Stimulated activated CD8-positive, alpha-beta memory T cell treated with anti-CD3 and anti-CD28 coated beads, Interleukin-2, amount 100 ng/mL, for 1 hour (primary cell): ENCODE measurements at places on chromosomes 7 and 10.
A peak's percentile ranks its signal among the peaks of the same experiment; 100 is the strongest.

DNA sequence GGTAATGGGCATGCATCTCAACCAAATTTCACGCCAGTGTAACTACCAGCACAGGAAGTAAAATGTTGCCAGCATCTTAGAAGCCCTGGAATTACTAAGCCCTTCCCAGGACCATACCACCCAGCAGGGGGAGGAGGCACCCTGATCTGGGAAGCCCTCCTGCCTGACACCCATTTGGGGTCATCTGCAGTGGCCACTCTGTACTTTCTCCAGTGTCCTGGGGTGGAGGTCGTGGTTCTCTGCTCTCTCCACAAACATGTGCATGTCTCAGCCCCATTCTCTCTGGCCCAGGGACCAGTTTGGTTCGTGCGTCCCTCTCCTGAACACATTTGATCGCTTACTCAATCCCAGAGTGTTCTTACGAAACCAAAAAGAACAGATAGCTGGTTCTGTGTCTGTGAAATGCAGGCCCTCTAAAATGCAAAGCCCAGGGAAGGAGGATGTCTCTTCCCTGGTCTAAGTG, 9.4 kb upstream of the LRRC27 start:
- DNase-seq, result no peak

- DNase-seq, result no peak
Observed at GRCh38 chr10:4333459-4333894, 492.5 kb upstream of the AKR1E2 start.

- peak; percentile 35 for DNase-seq
Observed at GRCh38 chr7:114922026-114922651, at the start of gene MDFIC. TSS of gene MDFIC (plus strand) at chr7:114922094. CDS start at chr7:114923034, 940 bp downstream.

- no peak for DNase-seq
Observed at GRCh38 chr7:140455743-140456142, 23.6 kb downstream of the MKRN1 start.

GRCh38 chr7:159019111-159019510, 125.6 kb downstream of the VIPR2 start:
- no peak for DNase-seq

- DNase-seq, result no peak
Observed at GRCh38 chr7:155807789-155808548, 4.3 kb downstream of the SHH start.

GRCh38 chr7:95772771-95773581, 622 bp downstream of the DYNC1I1 start:
- DNase-seq, result no peak

DNA sequence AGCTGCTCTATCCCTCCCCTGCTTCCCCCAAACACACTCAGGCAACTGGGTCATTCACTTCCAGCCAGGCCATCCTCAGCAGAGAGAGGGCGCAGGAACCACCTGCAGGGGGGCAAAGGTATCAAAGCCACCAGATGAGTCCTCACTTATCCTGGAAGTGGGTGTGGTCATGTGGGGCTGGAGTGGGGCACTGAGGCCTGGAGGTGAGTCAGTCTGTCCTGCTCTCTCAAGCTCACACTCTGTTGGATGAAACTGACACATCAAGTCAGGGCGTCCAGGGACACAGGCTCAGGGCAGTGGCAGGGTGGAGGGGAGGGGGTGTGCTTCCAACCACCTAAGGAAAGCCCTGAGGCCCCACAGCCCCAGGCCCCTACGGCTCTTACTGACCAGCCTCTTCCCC, 8.0 kb upstream of the ELFN1 start:
- DNase-seq, result no peak

- DNase-seq, result no peak
Observed at GRCh38 chr10:84531396-84531795, 203.0 kb downstream of the CCSER2 start.

DNA sequence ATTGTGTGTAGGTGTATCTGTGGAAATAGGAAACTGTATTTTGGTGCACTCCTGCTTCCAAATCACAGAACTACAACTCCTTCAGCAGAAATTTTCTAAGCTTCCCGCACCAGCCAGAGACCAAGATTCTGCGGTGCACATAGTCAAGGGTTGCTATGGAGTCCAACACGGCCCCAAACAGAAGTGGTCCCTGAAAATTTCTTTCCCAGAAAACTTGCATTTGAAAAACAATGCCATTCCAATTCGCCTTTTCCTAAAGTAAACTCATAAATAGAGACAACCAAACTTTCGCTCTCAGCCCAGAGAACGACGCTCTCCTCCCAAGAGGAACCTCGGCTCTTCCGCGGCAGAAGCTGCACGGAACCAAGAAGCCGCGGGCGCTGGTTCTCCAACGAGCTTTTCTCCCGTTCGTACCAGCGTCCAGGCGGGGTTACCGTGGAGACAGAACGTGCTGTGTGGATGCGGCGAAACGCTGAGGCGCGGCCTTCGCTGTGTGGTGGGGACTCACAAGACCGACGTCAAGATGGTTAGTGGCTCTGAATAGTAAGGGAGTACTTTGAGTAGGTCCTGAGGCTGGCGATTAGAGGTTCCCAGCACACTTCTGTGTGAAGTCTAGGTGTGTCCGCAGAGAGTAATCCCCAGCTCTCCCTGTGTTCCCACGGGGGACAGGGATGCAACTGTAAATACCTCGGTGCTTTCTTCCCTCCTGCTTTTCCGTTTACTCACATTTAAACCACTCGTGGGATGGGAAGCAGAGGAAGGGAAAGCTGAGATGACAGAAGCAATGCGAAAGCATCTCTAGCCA, 24.0 kb upstream of the ZC3HAV1 start:
- peak; percentile 78 for DNase-seq

DNA sequence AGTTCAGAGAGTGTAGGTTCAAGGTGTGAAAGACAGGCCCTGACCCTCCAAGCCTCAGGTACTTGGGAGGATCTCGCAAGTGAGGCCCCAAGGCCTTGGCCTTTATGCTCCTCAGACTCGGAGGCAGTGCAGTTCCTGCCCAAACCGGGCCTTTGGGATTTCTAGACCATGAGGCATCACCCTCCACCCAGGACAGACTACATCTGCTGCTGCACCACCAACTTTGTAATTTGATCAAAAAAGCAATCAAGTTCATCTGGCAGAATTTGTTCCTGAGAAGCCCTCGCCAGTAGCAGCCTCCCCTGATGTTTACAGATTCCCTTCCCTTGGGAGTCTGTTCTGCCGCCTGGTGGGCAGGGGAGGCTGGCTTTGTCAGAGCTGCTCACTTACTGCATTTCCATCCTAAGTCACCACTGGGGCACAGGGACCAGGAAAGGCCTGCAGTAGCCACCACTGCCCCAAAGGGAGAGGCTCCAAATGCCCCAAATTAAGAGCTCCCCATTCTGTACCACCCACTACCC, 2.1 kb downstream of the CAMK2G start:
- DNase-seq, result no peak

DNA sequence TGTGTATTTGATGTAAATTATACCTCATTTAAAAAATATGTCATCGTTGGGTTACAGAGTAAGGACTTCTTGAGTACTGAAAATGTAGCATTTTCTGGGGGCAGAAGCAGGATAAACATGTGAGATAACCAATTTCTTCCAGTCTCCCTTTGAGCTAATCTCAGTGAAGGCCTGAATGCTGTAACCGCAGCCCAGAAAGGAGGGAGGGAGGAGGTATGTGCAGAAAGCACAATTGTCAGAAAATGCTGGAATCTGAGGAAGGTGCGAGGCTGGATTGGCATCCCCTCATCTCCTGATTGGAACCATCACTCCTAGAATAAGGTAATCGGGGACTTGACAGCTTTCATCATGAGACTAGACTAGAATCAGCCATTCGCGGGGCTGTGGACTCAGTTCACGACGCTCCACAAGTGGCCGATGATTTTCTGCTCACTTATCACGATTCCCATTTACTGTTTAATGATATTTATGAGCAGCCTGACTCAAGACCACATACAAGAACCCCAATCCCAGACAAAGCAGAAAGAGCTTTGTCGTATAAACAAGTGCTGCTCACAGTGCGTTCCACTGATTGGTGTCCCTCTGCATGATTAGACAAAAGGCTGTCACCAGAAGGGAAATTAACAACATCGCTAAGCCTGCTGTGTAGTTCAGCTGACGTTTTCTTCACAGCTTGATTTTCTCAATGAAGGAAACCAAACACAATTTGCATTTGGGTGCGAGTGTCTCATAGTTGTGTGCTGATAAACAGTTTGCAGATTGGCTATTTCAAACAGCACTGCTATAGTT, 93.2 kb downstream of the SVIL start:
- DNase-seq, result no peak

DNA sequence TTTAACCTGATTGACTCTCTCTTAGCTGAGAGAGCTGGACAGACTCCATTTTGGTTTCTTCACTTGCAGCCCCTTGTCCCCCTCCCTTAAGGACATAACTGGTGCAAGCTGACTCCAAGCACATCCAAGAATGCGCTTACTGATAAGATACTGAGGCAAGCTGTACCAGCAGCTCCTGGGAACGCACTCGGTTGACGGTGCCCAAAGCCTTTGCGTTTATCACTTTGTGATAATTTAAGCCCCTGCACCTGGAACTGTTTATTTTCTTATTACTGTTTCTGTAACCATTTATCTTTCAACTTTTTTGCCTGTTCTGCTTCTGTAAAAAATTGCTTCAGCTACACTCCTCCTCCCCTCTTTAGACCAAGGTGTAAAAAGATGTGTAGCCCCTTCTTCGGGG, 8.5 kb downstream of the AKR1B15 start:
- no peak for DNase-seq

GRCh38 chr7:39810204-39810642, 139.8 kb upstream of the CDK13 start:
- no peak for DNase-seq

DNA sequence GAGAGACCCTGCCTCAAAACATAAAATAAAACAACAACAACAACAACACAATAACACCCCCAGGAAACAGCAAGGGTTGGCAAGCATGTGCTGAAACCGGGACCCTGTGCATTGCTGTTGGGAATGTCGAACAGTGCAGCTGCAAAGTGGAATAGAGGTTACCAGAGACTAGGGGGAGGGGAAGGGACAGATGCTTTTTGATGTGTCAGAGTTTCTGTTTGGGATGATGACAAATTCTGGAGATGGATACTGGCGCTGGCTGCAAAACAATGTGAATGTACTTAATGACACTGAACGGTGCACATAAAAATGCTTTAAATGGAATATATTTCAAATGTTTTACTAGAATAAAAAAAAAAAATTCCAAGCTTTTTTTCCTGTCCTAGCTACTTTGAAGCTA, 241.8 kb downstream of the TEX36 start:
- no peak for DNase-seq

- no peak for DNase-seq
Observed at GRCh38 chr7:74587435-74588126, 69.9 kb upstream of the GTF2I start.

DNA sequence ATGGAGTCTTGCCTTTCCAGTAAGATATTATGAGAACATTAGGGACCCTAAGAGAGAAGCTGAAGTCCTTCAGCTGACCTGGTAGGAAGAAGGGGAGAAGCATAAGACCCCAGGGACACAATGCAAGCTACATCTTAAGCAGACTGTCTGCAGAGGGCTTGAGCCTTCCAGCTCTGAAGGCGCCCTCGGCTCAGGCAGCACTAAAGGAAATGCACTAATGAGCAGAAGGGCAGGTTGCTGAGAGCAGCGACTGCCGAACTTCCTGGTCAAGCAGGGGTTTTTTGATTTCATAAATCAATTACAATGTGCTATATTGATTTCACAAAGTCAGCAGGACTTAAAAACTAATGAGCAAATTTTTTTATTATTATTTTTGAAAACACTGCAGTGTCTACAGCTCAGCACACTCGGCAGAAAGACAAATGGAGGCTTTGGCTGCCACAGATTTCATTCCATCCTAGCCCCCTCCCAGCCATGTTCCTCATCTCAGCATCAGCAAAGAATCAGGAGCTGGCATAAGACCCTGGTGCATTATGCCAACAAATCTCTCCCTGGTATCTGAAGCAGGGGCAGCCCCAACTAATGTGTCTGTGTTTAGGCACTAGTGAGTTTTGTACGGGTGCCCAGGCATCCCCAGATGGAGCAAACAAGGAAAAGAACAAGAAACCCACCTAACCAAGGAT, 57.1 kb downstream of the LRRTM3 start:
- DNase-seq, result no peak

DNA sequence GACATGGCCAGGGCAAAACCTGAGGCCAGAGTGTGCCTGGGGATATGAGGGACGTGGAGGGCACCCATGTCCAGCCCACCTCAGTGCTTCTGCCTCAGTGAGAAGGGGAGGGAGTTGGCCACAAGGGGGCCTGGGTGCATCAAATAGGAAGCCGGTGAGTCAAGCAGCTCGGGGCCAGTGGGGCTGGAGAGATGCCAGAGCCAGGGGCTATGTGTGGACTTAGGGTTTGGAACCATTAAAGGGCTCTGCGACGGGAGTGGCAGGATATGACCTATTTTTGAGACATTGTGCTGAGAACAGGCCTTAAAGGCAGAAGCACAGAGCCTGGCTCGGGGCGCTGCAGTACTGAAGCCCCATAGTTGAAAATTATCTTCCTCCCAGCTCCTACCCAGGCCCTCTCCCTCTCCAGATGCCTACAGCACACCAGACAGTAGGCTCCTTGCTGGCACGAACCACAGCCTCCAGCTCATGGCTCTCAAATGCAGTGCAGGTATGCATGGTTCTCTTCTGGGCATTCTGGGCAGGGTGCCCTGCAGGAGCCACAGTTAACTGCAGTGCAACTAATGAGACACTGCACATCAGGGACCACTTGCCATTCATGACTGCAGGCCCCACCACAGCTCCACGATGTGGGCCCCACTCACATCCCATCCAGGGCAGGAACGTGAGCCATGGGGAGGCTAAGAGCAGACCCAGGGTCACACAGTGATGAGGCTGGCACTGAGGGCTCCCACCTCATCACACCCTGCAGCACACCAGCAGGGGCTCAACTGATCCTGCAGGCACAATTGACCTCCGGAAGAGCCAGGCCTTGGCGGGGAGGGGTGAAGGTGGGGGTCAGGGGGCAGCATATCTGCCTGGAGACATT, 7.2 kb upstream of the PGAM2 start:
- no peak for DNase-seq

GRCh38 chr7:155490697-155491628, 33.0 kb downstream of the EN2 start:
- no peak for DNase-seq

DNA sequence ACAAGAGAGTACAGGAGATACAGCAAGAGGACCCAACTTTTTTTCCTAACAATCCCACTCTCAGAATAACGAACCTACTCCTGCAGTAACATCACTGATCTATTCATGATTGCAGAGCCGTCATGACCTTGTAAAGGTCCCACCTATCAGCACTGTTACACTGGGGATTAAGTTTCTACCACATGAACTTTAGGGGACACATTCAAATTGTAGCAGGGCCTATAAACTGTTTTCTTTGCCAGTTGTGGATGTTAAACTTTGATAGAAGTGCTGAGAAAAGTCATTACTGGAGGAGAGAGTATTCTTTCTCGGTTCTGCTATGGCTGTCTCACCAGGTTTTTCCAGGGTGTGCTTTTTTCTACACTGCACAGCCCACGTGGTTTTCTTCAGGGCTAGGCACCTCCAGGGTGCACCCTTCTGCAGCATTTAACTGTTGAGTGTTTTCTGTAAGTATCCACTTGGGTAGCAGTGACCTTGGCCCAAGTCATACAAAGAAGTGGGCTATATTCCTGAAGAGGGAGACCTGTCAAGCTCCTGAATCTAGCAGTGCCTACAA, 131.6 kb upstream of the AHR start:
- no peak for DNase-seq
